T-cell (primary cell): ENCODE measurements at places on chromosomes 5 and 9.

DNA sequence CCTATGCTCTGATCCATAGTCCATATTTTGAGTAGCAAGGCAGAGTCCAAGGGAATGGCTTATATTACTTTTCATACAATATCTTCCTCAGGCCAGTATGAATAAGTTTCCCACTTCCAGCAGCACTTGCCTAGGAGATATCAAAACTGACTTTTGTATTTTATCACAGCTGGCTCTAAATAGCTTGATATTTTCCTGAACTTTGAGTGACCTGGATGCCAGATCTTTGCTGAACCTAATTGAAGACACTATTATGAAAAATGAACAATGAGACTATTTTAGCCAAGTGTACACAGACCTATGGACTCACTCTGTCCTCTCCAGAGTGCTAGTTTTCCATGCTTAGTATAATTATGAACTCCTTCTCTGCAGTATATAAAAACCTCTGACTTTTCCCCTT, 475.6 kb upstream of the PTGER4 start:
- no peaks in the 10 kb centered on the region for H3K27me3 ChIP-seq
- no peak for DNase-seq

DNA sequence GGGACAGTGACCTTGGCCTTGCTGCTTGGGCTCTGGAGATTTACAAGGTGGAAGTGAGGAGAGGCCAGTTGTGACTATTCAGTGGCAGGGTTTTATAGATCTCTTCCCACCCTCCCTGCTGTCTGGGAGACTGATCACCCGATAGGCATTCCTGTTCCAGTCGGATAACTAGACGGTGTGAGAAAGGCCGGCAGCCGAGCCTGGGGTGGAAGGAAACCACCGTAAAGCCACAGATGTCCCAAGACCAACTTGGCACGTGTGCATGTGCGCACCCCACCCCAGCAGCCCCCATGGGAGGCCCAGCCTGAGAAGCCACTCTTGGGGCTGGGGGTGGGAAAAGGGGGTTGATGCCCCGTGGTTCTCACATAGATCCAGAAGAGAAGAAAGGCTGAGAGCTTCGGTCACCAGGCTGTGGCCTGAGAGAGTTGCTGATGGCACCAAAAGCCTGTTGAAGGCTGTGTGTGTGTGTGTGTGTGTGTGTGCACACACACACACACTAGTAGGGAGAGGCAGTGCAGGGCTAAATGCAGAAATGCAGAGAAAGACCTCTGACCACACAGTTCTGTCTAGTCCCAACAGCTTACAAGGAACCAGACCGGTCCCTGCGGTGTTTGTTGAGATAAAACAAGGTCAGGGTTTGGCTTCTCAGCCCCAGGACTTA, 225.8 kb downstream of the FANCC start:
- H3K4me1 ChIP-seq: peaks cover 4% of the 10 kb centered on the region
- no peak overlapping the region for H3K27ac ChIP-seq
- H3K4me3 ChIP-seq: no peak overlapping the region
- no peak for DNase-seq

DNA sequence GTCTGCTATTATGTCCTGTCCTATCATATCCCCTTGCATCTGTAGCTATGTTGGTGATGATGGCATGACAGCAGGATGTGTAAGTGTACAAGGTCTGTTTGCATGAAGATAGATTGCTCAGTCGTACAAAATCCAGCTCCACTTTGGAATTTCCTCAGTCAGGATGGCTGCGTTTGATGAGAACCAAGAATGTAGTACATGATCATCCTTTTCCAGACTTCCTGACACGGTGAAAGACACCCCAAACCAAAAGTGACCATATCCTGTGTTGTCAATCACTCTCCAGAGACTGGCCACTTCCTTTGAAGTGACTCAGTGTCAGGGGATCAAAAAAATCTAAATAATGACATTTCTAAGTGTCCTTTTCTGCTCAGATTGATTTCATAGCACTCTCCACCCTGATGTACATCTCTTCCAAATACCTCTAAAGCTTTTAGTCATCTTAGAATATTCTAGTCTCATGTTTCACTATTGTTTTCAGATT, 213.4 kb downstream of the PLK2 start:
- no peaks in the 10 kb centered on the region for H3K27me3 ChIP-seq
- no peaks in the 10 kb centered on the region for H3K4me1 ChIP-seq
- H3K27ac ChIP-seq: no peak overlapping the region
- no peak overlapping the region for H3K4me3 ChIP-seq
- no peak for DNase-seq

- H3K36me3 ChIP-seq: no peaks in the 10 kb centered on the region
- no peak for DNase-seq
- H3K27ac ChIP-seq: no peak overlapping the region
Observed at GRCh38 chr5:590346-590745, 21.8 kb upstream of the CEP72 start.

GRCh38 chr5:135615581-135616260, 36.9 kb upstream of the CXCL14 start:
- no peak for DNase-seq
- no peaks in the 10 kb centered on the region for H3K4me1 ChIP-seq
- no peak overlapping the region for H3K27ac ChIP-seq
- no peak overlapping the region for H3K4me3 ChIP-seq
- H3K36me3 ChIP-seq: no peaks in the 10 kb centered on the region

DNA sequence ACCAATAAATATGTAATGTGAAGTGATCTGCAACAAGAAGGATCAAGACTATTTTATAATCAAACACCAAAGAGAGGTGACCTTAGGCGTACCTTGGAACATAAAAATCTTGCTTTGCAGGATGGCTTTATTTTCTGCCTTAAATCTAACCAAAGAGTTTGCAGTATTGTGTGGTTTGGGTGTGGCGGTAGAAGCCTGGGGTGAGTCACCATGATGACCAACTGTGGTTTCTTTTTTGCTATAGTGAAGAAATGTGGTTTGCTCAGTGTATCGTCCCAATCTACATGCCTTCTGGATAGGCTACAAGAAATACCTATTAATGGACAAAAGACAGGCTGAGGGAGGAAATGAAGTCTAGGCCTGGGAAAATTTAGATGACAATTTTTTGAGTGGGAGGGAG, 5.1 kb upstream of the CAST start:
- no peak overlapping the region for H3K27ac ChIP-seq
- H3K36me3 ChIP-seq: no peaks in the 10 kb centered on the region
- no peak for DNase-seq
